Activated CD4-positive, alpha-beta T cell treated with anti-CD3 and anti-CD28 coated beads, Interleukin-2, amount 50 U/mL, for 1 hour (primary cell): ENCODE measurements at places on chromosomes 1 and 21.

DNA sequence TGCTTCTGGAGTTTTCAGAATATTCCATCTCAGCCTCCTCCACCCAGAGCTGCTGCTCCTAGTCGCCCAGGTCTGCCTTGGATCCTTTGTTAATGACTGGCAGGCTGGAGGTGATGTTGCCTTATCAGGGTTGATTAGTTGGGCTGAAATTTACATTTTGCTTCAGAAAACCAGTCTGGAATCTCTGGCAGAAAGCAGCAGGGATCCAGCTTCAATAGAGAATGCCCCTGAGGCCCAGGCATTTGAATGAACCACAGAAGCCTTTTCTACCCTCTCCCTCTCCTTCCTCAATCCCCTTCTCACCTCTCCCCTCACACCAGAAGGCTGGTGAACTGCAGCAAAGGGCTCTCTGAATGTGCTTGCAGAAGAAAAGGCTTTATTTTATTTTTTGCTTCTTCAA is 83.2 kb downstream of the PLXNA2 start:
- DNase-seq, result no peak

DNA sequence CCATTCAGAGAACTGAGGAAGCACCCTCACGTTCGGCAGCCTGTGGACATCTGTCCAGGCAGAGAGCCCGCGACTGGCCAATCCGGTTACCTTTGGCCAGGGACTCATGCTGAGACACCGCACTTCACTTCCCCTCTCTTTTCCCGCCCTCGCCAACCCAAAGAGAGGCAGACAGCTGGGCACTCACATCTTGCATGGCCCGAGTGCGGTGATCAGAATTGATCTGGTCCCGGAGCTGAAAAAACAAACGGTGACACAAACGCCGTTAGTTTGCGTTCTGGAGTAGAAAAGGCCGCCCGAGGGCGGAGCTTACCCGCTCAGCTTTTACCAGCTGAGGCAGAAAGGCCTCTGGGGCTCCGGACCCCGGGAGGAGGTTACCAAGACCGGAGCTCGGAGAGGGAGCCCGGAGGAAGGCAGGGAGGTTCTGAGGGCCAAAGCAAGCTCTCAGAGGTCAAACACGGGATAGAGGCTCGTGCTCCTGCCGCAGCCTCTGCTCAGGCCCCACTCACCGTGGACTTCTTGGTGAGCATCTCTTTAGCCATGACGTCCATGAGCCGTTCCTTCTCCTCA is 376 bp downstream of the SF3A3 start:
- peak; percentile 32 for DNase-seq

DNA sequence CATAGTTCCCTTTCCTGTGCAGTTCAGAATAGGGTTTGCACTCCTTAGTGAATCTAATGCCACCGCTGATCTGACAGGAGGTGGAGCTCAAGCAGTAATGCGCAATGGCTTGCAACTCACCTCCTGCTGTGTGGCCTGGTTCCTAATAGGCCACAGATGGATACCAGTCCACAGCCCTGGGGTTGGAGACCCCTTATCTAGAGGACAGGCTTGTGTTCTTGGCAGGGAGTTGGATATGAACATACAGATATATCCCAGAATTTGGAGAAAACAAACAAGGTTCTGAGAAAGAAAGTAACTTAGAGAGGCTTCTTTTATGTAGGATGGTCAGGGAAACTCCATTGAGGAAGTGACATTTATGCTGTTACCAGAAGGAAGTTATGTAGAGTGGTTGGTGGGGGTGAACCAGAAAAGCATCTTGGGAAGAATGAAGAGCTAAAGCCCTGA is 5.1 kb upstream of the PTPRC start:
- DNase-seq, result no peak

- no peak for DNase-seq
These were observed 13.1 kb downstream of the KRTAP13-1 start for GRCh38 chr21:30408782-30409494.

DNA sequence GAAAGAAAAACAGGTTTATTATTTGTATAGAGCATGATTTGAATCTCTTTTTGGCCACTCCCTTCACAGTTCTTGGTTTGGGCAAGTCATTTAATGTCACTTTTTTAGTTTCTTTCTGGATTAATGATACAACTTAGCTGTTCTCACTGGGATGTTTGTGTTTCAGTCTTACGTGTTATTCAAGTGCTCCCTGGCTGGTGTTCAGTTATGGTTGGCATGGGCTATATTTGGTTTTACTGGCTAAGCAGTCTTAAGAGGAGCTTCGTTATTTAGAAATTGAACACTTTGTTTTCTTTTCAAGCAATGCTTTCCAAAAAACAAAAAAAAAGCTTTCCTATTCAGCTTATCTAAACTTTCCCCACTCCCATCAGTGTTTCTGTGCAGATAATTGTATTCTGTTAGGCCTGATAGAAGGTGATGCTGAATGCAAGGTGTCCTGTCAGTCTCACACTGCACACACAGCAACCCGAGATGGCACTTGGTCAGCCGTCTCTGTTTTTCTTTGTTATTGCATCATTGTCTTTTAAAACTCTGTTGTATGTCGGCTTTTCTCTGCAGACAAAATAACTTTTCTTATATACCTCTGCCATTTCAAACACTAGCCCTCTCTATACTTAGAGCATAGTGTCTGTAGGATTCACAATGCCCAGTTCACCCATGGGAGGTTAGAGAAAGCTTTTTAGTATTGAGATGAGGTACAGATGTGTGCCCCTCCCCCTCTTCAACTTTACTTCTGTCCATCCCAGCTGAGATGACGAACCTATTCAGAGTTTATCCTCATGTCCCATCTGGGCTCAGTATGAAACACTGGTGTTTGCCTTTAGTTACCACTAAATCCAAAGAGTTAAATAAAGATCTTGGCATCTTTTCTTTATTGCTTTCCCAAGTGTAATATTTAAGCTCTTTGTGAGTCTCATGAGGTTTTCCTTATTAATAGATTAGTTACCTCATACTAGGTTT is 80.2 kb downstream of the VPS13D start:
- no peak for DNase-seq

DNA sequence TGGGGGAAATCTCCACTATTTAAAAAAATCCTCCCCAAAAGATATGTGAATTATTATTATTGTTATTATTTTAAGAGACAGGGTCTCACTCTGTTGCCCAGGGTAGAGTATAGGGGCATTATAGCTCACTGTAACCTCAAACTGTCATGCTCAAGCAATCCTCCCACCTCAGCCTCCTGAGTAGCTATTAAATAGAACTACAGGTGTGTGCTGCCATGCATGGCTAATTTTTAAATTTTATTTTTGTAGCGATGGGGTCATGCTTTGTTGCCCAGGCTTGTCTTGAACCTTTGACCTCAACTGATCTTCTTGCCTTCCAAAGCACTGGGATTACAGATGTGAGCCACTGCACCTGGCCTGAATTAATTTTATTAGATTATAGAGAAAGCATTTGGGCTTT is 116.8 kb downstream of the RABGAP1L start:
- DNase-seq, result no peak

DNA sequence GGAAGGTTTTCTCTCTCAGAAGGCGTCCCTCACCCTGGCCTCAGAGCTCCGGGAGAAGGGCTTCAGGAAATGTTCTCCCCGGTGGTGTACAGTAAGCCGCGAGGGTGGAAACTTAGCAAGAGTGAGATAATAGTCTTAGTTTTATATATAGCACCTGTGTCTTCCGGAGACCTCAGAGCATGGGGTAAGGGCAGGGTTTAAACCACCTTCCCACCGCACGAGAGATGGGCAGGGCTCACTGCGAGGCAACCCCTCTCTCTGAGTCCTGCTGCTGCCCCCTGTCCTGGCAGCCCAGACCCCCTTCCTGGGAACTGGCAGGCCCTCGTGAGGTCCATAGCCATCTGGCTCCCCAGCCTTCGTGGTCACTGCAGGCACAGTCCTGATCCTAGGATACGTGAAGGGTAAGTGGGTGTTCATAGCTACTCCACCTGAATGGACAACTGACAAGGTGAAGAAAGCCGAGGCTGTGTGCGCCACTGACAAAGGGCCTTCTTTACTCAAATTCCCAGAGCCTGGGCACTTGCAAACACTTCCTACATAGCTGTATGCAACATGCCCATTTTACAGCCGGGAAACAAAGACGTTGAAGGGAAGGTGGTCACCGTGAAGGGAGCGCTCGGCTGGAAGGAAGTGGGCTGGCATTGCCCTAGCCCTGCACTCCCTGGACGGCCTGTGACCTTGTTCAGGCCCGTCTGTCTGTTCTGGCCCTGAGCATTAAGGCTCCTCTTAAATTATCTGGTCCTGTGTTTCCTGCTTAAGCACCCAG is 26.9 kb downstream of the ITPKB start:
- DNase-seq, result peak; percentile 49

GRCh38 chr1:225917536-225917935 is 6.5 kb downstream of the PYCR2 start:
- no peak for DNase-seq

DNA sequence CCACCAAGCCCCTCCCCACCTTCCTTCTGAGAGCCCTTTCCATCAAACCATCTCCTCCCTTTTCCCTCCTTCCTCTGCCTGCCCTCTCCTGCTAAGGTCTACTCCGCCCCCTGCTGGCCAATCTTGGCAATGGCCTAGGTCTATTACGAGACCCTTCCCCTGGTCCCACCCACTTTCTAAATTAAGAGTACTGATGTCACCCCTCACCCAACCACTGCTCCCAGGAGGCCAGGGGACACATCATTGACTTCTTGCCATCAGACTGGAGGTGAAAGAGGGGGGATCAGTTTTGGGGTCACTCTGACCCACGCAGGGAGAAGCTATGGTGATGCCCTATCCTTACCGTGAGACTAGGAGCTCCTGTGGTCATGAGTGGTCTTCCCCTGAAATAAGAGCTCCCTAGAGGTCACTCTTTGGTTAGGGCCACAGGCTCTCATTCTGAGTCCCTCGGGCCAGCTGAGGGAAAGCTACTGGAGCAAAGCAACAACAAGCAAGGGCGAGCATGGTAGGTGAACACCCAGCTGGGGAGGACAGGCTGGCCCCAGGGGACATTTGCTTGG is 34.6 kb upstream of the S100A7 start:
- peak; percentile 79 for DNase-seq

- no peak for DNase-seq
These were observed 13.5 kb upstream of the TMEM240 start for GRCh38 chr1:1553821-1554494.

GRCh38 chr1:204879351-204879750 is 8.7 kb downstream of the NFASC start:
- DNase-seq, result no peak

GRCh38 chr21:29007135-29007534 is 12.0 kb downstream of the RWDD2B start:
- DNase-seq, result no peak

DNA sequence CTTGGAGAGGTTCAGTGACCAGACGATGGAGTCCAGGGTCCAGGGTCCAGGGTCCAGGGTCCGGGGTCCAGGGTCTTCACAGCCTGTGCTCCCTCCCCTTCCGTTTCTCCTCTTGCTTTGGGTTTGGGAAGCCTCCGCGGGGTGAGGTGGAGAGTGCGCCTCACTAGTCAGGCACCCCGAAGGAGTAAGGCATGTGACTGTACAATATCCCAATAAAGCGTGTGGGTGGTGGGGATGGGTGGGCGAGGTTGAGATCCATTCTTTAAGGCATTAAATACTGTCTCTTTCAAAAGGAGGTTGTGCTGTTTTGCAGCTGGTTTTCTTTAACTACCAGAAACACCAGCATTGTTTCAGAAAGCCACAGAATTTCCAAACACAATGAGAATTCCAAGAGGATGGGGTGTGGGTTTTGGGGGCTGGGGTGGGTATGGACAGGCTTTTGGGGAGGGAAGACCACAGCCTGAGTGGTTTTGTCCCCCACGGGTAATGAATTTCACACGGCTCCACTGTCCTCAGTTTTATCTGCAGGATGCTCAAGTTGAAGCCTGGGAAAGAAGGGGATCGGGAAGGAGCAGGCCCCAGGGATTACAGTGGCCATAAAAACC is 65.7 kb downstream of the KIF26B start:
- no peak for DNase-seq

DNA sequence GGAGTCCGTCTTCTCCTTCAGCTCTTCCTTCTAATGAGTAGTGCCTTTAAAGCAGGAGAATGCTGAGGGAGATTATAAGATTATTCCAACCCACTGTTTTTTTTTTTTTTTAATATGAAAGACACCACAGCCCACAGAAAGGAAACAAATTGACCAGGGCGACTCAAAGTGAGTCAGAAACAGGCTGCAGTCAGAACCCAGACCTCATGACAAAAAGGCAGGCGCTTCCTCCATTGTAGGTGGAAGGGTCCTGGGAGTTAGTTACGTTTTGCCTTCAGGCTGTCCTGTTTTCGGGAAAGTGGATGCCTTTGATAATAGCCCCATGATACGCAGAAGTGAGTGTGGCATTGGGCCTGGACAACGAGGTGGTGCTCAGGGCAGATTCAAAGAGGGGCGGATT is 21.0 kb downstream of the PLXNA2 start:
- no peak for DNase-seq

GRCh38 chr1:109994654-109995053 is 10.1 kb downstream of the AHCYL1 start:
- no peak for DNase-seq

GRCh38 chr1:212595787-212596714 is 12.5 kb upstream of the ATF3 start:
- DNase-seq, result peak; percentile 17

GRCh38 chr1:230800891-230801840 is 54.0 kb downstream of the CAPN9 start:
- DNase-seq, result no peak

DNA sequence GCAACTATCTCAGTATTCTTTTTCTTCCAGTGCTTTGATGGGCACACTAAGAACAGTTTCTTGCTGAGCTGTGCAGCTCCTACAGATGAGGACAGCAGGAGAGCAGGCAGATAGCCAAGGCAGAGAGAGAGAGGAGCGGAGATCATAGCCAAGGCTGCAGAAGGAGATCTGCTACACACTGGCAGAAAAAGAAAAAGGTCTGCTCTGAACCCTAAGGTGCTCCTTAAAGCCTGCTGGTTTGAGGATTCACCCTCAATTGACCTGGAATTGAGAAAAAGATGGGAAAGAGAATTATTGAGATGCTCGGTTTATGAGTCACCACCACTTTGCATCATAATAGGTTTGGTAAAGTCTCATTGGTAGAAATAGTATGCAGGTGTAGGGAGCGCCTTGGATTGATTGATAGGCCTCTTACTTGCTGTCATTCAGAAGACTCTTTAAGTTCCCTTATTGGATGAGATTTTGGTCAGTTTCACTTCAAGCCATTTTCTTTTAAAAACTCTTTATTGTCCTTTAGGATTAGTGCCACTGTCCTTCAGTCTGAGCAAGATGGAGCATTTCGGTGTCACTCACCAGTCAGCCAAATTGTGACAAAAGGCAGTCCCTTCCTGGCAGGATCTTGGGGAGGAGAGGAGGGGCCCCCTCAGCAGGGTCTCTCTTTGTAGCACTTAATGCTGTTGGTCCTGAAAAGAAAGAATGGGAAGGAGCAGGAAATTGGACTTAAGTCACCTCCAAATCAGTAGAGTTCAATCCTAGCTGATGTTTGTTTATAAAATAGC is 685.0 kb downstream of the ADGRL2 start:
- no peak for DNase-seq

- no peak for DNase-seq
These were observed 13.4 kb downstream of the ADORA1 start for GRCh38 chr1:203140743-203141520.
